Parietal lobe (tissue), 2 donors: ENCODE measurements at places on chromosomes 5 and 9. TPM values are rescaled to one million over a fixed set of nuclear protein-coding genes. Genes with fewer than 3 reads are reported as not detected.

The CDKN2B-AS1 gene
- 0.63 TPM for total RNA-seq

The FYB1 gene
- total RNA-seq = 2.5 TPM

The DAP gene
- total RNA-seq = 20.0 TPM

The TNPO1 gene
- total RNA-seq = 295 TPM

The F2RL2 gene
- 0.31 TPM for total RNA-seq

The KLF9 gene
- total RNA-seq = 8.5 TPM
